ENCODE measurements at places on chromosomes 12 and 14.

DNA sequence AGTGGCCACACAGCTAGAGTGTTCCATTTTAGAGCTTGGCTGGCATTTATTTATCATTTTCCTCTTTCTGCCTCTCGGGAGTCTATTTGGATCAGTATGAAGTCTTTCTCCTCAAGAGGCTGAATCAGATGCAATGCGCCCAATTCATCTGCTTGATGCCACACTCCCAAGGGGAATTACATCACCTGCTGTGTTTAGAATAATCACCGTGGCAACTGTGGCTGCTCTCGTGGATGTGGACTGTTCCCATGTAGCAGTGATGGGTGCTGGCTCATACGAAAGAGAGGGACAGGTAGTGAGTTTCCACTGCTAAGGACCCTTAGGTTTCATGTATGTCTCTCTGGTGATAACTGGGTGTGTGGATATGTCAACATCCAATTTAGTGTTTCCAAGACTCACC, 70.7 kb downstream of the SRRM4 start:
- DNase-seq: no peak

GRCh38 chr12:128507470-128507869, 240.5 kb downstream of the TMEM132C start:
- DNase-seq: no peak

DNA sequence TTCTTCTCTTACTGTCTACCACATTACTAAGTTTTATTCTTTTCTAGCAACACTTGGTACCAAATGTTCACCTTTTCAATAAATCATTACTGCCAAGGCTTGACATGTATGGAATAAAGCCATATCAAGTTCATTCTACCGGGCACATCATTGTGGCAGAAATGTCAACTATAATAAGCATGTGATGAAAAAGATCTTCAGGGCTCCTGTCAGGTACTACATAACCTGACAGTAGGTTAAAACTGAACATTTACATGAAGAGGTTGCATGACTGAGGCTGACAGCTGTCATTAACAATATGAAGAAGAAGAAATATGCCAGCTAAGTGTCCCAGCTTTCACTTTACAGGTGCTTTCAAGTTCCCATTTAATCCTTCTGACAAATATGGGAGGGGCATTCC, 178.9 kb downstream of the KCNH5 start:
- DNase-seq: no peak

DNA sequence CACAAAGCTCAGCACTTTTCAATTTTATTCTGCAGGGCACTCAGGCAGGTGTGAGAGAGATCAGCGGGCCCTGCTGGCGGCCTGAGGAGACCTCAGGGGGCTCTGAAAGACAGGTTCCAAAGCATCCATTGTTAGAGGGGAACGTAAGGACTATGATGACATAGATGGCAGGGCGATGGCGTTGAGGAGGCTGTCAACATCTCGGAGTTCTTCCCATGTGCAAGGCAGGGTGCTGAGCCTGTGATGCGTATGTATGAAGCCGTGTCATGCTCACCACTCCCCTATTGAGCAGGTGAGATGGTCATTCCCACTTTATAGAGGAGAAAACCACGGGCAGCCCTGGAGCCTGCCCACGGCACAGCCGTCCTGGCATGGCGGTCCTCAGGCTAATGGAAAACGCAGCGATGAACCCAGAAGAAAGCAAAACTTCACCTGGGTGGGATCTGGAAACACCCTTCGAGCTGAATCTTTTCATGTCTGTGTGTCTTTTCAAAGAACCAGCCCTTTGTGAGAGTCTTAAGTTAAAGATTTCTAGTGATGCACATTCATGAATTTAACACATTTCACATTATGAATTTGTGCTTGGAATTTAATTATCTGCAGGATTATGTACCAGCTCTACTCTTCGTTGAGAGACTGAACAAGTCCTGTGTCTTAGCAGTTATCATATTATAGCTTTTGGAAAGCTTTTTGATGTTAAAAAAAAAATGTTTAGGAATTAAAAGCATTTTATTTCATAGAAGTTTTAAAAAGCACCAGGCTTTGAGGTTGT, 64.7 kb downstream of the RIMBP2 start:
- DNase-seq: no peak

GRCh38 chr12:7241404-7242005, 52.0 kb downstream of the PEX5 start:
- DNase-seq: no peak

- no peak for DNase-seq
Observed at GRCh38 chr12:59149995-59150642, 229.8 kb upstream of the LRIG3 start.

DNA sequence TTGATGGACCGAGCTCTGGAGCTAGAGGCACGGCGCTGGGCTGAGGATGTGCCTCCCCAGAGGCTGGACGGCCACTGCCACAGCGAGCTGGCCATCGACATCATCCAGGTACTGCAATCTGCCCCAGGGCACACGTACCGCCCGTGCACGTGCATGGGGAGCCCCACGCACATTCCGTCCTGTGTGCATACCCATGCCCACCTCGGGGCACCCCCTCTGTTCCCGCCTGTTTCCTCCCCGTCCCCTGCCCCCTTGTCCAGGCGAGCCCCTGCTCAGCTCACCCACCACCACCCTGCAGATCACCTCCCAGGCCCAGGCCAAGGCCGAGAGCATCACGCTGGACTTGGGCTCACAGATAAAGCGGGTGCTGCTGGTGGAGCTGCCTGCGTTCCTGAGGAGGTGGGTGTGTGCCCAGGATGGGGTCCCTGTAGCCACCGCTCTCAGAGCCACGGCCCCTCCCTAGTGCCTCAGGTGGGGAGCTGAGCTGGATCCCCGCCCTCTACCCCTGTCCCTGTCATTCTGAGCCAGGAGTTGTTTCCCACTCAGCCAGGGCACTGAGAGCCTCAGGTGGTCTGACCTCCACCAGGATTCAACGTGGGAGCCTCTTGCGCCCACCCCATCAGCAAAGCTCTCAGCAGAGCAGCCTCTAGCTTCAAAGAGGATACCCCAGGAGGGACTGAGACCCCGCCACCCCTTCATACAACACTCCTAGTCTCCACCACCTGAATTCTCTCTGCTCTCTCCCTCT, 6.9 kb downstream of the TNFAIP2 start:
- no peak for DNase-seq

DNA sequence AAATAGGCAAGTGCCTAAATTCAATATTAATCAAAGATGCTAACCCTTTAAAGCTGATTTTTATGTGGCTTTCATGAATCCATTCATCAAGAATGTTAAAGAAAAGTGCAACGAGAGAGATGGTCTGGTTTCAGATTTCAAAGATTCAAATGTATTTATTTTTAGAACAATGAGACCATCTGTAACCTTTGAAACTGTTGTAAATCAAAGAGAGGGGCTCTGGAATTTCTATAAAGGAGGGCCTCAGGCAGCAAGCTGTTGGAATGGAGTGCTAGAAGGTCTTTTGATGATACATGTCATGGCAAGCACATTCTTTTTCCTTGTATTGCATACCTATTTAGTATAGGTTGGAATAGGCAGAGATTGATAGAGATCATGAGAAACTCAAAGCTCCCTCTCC, 433.0 kb downstream of the LRIG3 start:
- no peak for DNase-seq

GRCh38 chr12:121465921-121466793, 66.2 kb downstream of the RNF34 start:
- DNase-seq: peak; percentile 20

GRCh38 chr12:98053202-98053601, 462.2 kb upstream of the TMPO start:
- DNase-seq: no peak
